Right lobe of liver (tissue), 6 donors: ENCODE measurements at places on chromosomes 11 and 22. TPM values are rescaled to one million over a fixed set of nuclear protein-coding genes. Genes with fewer than 3 reads are reported as not detected.

GRCh38 chr22:49728570-49729271 lies 99.0 kb downstream of the BRD1 start:
- H3K4me3 ChIP-seq: no peak overlapping the region
- H3K27ac ChIP-seq: no peak overlapping the region
- peak; percentile 52 for DNase-seq

GRCh38 chr11:86728562-86728961 lies 56.1 kb upstream of the ME3 start:
- no peak for DNase-seq
- no peaks in the 10 kb centered on the region for H3K36me3 ChIP-seq
- H3K4me1 ChIP-seq: no peaks in the 10 kb centered on the region
- H3K27me3 ChIP-seq: no peaks in the 10 kb centered on the region
- H3K4me3 ChIP-seq: no peak overlapping the region

FLRT1 gene
- total RNA-seq: not detected

PIH1D2 gene
- 0.66 TPM for total RNA-seq

IL18 gene
- total RNA-seq: 4.3 TPM
